ENCODE measurements at places on chromosomes 2 and 18.
A peak's percentile ranks its signal among the peaks of the same experiment; 100 is the strongest.

- DNase-seq = no peak
Observed at GRCh38 chr18:6441200-6441599, 26.5 kb upstream of the L3MBTL4 start.

- DNase-seq = no peak
Observed at GRCh38 chr2:17756668-17757067, 2.7 kb downstream of the GEN1 start.

- DNase-seq = no peak
Observed at GRCh38 chr2:107727318-107727717, 99.4 kb upstream of the RGPD4 start.

DNA sequence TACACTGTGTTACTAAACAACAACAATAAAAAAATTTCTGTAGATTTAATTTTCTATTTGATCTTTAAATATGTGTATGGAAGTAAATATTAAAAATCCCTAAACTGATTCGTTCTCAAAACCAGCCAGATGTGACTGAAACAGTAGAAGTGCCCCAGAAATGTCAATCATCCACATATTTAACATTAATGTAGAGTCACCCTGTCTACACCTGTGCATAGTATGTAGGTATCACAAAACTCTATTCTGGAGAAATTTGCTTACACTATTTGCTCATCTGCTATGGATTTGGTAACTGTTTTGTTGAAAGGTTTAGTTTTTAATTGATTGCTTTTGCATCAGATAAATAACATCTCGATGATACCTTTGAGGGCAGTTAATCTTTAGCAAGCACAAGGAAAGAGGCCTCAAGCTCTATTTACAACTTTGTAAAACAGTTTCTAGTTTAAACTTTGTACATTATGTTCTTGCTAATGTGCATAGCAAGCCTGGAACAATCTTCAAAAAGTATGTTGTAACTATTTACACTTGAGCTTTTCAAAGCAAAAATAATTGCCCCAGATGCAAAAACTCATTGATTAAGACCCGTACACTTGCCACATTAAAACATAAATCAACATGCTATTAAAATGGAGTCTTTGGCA, 76.8 kb downstream of the PPP1R1C start:
- DNase-seq = no peak

DNA sequence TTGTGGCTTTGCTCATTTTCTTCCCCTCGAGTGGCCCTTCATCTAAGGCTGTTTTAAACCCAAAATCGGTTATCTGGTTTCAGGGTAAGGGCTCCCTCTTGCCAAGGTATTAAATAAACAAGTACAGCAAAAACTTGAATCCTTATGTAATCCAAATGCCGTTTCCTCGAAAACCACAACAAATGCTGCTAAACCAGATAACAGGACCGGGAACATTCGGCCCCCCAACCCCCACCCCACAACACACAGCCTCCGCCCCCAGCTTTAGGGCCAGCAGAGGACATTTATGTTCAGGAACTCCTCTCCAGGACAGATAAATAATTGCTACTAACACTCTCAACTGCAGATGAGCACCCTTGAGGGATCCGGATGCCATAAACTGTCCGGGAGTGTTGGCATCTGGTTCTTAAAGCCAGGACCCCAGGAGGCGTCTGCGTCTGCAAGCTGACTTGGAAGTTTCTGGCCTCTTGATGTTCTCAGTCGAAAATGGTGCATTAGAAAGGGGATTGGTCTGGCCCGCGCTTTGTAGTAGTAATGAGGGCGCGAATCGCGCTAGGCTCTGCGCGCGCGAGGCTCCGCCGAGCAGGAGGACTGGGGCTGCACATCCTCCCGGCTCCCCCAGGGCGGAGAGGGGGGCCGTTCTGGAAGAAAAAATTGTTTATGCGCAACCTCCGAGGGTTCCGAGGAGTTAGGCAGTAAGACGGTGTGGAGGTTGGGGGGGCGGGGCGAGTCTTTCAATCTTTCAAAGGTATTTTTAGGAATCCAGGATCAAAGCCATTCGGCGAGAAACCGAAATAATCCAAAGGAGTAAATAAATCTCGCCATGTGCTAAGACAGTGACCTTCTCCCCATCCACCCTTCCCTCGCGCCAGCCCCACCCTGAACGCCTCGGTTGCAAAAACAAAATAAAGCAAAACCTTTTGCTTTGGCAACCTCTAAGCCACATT, 3.9 kb upstream of the ID2 start:
- peak; percentile 85 for DNase-seq

GRCh38 chr2:232528746-232529460, 2.9 kb downstream of the CHRND start:
- DNase-seq = no peak
